Heart right ventricle (tissue), 16 donors: ENCODE measurements at places on chromosomes 5 and 9.

GRCh38 chr9:131008909-131009618 is at the start of gene LAMC3:
LAMC3 (plus strand) TSS chr9:131009174; CDS start chr9:131009215, 41 bp downstream.
- DNase-seq: no peak

GRCh38 chr9:109047259-109047658 is 34.0 kb upstream of the CTNNAL1 start:
- DNase-seq: no peak

- no peak for DNase-seq
Observed at GRCh38 chr5:36505021-36505420, 101.4 kb upstream of the SLC1A3 start.

- DNase-seq: no peak
Observed at GRCh38 chr9:137967280-137967953, 89.8 kb downstream of the CACNA1B start.

GRCh38 chr9:132201139-132201538 is 39.3 kb downstream of the NTNG2 start:
- no peak for DNase-seq

GRCh38 chr9:93090091-93090655 is 5.8 kb upstream of the CARD19 start:
- DNase-seq: no peak

DNA sequence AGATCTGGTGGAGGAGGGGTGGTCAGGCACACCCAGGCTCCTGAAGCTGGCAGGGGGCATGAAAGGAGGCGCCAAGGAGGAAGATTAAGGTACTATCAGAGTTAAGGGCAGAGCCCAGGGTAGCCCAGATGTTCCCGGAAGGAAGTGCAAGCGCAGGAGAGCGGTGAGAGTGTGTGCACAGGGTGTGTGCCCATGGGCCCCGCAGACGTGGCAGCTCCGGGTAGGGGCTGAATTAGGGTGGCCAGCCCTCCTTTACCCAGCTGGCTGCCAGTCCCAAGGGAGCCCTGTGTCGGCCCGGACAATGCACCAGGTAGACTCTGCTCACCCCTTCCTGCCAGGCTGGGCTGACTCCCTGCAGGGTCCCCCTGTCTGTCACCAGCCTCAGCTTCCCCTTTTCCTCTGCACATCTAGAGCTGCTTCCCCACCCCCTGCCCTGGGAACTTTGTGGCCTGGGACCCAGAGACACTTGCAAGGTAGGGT is at the start of gene SMIM33:
SMIM33 (plus strand) TSS at position 184 of the 480 bp plus-strand sequence; CDS start at position 302, 118 bp downstream.
- no peak for DNase-seq

- DNase-seq: no peak
Observed at GRCh38 chr5:113488645-113489184, 462 bp upstream of the MCC start.

DNA sequence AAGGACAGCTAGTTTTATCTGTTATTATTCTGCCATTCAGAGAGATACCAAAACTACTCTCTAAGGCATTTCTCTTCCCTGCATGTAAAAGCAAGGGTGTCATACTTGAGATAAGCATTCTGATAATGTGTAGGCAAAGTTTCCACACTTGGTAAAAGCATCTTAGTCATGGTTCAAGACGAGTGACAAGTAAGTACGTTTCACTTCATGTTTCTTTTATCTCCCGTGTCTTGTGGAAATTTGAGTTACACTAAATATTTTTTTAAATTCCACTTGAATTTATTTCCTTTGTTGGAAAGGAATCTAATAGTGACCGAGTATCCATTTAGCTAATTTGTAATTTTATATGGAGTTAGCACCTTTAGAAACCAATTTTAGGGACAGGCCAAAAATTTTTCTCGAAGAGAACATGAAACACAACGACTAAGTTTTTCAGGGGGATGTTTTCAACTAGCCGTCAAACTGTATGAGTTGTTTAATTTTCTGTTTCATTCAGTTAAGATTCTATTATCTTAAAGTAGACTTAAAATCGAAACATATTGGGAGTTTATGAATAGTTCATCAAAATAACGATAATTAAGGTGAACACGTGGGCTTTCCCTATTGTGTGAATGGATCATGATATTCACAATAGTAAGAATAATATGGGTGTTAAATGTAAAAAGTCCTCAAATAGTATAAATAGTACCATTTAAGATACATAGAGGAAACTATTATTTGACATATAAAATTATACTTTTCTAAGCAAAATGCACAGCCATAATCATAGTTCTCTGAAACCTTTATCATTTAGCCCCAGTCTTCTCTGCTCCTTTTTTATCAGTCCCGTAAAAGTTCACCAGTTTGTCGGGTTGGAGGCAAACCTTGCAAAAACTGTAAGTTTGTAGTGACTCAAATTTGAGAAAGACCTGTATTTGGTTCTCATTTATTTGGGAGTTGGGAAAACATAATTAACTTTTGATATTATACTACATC is 1.6 kb downstream of the RFESD start:
- DNase-seq: no peak

GRCh38 chr5:9558319-9558965 is 12.6 kb upstream of the SEMA5A start:
- DNase-seq: no peak

GRCh38 chr9:134265078-134265477 is 61.2 kb upstream of the RXRA start:
- DNase-seq: no peak

DNA sequence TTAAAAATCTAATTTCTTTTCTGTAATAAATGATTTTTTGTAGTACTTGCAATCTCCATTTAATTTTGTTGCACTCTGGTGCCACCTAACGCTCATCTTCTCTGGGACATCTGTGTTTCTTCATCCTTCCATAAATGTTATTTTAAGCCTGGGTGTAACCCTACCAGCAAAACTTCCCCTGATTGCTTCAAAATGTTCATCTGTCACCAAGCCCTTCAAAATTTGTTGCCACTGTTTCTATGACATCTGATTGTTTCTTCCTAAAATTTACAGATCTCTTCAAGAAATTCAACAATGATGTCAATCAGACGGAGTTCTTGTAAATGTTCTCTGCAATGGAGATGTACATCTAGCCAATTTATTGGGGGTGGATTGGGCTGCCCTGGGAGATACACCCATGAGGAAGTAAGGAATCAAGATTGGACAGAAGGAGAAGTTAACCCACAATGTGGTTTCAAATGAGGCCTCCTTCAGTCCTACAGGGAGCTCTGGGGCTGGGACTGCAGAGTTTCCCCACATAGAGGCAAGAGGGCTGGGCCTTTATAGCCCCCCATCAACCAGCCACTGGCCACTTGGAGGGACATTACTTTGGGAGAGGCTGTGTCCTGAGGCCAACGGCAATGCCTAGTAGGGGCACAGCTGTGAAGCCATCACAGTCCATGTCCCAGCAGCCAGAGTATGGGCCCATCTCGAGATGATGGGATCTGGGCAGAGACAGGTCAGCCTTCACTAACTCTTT is 23.3 kb downstream of the MCTP1 start:
- no peak for DNase-seq

DNA sequence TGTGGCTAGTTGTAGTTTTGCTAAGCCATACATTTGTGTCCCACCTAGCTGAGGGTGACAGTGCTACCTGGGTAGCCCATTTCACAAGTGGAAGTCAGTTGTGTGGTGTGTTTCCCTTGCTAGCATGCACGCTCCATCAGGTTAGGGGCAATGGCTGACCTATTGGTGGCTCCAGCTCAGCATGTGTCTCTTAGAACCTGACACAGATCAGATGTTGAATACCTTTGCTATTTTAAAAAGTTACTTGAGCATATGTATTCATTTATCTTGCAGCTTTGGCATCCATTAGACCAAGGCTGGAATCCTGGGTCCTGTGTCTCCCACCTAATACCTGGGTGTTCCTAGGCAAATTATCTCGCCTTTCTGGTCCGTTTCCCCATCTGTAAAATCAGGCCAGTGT is 44.8 kb downstream of the ZNF618 start:
- no peak for DNase-seq
